ENCODE measurements at places on chromosomes 6 and 20. TPM values are rescaled to one million over a fixed set of nuclear protein-coding genes. Genes with fewer than 3 reads are reported as not detected.

HAO1 gene
- total RNA-seq = not detected

COL9A3 gene
- total RNA-seq = 576 TPM

DNA sequence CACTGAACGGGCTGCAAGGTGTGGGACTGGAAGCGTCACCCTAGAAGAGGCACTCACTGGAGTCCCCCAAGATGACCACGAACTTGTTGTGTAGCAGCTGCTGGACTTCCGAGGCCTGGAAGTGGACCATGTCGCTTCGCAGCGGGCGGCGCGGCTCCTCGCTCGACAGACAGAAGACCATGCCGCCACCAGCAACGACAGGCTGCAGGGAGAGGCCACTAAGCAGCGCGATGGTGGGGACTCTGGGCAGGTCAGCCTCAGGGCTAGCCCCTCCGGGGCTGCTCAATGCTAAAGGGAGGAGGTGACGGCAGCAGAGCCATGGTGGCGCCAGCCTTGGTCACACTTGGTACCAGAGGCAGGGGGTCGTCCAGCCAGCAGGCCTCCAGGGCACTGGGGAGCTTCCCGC, 720 bp downstream of the PCED1A start:
- DNase-seq = no peak

GRCh38 chr6:52640916-52641315, 30.0 kb upstream of the TMEM14A start:
- DNase-seq = no peak

DNA sequence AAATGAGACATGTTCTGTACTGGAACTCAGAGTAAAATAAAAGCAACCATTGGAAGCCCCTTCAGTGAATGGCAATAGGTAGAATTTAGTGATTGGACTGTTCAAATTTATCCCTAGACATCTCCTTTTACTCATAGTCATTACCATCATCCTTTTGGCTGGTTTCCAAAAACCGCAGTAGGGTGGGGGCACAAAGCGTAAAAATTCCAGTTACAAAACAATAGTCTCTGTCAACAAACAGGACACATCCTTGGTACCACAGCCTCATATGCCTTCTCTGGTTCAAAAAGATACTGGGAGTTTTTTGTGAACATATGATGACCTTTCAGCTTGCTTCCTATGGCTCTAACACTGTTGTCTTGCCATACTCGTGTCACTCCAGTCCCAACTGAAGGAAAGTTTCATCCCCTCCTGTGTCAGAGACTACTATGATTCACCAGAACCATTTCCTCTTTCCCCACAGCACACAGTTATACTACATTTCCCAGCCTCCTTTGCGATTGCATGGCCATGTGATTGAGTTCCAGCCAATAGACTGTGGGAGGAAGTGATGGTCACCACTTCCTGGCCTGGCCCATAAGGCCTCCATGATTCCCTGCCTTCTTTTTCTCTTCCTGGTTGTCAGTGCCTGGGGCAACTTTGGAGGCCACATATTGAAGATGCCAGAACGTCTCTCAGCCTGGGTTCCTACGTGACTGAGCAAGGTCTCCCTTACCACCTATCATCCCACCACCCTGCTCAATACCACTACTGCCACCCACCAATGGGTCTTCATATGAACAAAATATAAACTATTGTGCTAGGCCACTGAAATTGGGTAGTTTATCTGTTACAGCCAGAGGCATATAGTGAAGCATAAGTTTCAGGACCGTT, 162.4 kb downstream of the ID4 start:
- no peak for DNase-seq

HLA-G gene
- 0.56 TPM for total RNA-seq

CALHM4 gene
- not detected for total RNA-seq

TNF gene
- total RNA-seq = 0.60 TPM

PCMT1 gene
- 44.4 TPM for total RNA-seq

IL22RA2 gene
- not detected for total RNA-seq

OXT gene
- total RNA-seq = not detected

CDC40 gene
- total RNA-seq = 22.9 TPM

GRCh38 chr20:63457737-63458136, 14.7 kb downstream of the KCNQ2 start:
- no peak for DNase-seq

- DNase-seq = no peak
Measured at GRCh38 chr20:33211817-33212424, 5.2 kb upstream of the BPIFA3 start.

EBF4 gene
- total RNA-seq = 78.8 TPM

- no peak for DNase-seq
Measured at GRCh38 chr20:22617160-22617559, 32.8 kb upstream of the FOXA2 start.

DNA sequence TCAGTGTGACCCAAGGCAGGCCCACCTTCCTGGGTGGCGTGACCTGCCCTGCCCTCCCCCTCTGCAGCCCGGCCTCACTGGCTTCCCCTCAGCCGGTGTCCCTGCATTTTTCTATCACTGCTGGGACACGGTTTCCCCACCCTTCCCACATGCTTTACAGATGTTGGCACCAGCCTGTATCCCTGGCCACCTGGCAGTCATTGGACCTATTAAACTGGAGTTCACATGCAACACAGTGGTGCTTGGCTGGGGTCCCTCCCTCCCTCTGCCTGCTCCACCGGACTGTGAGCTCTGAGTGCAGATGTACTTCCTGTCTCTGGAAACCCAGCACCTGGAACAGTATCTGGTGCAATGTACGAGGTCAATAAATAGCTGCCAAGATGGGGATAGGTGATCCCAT, 25.5 kb upstream of the STX16 start:
- no peak for DNase-seq

GRCh38 chr6:24838081-24838480, 39.4 kb upstream of the ARMH2 start:
- no peak for DNase-seq

DNA sequence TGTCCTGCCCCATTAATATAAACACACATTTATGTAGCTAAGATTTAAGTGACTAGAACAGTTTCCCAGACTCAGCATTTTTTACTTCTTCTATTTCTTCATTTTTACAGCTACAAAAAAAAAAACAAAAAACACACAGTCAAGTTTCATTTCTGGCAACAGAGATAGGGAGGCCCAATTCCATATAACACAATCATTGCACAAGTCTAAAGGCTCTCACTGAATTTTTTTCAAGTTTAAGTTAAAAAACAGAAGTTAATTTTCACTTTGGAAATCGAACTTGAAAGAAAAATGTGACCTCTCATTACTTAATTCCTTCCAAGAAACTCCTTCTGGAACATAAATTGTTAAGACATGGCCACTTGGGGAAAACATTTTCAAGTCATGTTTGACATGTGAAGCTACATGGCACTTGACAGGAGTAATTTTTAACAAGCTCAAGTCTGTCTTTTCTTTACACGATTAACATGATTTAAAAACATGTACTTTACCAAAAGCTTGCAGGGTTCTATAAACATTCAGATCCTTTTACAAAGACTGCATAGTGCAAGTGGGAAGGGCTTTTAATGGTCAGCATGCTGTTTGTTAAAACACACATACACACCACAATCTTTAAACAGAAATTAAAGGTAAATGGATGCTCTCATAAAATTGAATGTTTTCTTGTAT, 100.1 kb upstream of the CCDC28A start:
- no peak for DNase-seq

HCK gene
- not detected for total RNA-seq

- no peak for DNase-seq
Measured at GRCh38 chr6:5663739-5664138, 343.0 kb downstream of the NRN1 start.

DNA sequence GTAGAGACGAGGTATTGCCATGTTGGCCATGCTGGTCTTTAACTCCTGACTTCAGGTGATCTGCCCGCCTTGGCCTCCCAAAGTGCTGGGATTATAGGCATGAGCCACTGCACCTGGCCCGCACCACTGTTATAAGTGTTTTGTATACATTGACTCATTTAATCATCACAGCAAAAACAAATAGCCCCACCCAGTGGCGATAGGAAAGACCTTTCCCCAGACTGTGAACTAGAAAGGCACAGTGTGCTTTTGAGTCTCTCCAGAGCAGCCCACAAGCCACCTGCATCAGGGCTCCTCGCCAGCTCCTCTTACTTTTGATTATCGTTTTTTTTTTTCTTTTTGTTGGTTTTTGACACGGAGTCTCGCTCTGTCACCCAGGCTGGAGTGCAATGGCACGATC, 27.9 kb upstream of the ZFP64 start:
- DNase-seq = no peak

DNA sequence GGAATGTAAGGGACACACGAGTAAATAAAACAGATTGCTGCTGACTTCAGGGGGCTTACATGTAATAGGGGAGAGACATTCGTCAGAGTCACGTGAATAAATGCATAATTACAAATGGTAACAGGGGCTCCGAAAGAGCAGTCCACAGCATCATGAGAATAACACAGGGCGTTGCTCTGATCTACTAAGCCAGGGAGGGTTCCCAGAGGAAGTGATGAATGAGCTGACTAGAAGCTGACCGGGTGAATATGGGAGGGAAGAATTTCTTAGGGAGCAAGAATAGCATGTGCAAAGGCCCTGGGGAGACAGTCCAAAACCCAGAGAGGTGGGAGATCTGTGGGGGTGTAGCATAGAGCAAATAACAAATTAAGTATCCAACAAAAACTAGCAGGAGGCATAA, 2.4 kb downstream of the BPI start:
- no peak for DNase-seq

MUC21 gene
- not detected for total RNA-seq

DOK5 gene
- 3.7 TPM for total RNA-seq

OR2H1 gene
- total RNA-seq = not detected

AKIRIN2 gene
- 84.1 TPM for total RNA-seq

DNA sequence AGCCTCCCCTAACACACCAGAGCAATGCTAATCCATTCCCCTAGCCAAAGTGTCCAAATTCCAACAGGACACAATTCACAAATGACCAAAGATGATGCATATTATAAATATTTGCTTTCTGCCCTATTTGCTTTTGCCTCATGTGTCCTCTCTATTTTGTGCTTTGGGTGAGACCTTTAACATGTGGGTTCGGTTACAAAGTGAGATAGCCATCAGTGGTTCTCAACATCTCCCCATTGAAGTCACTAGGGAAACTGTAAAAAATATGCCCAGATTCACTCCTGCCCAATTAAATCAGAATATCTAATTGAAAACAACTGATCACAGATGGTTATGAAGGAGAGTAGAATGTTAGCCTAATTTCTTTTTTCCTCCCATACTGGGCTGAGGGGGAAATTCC, 159.2 kb downstream of the MTFR2 start:
- no peak for DNase-seq

OARD1 gene
- total RNA-seq = 26.8 TPM

DNA sequence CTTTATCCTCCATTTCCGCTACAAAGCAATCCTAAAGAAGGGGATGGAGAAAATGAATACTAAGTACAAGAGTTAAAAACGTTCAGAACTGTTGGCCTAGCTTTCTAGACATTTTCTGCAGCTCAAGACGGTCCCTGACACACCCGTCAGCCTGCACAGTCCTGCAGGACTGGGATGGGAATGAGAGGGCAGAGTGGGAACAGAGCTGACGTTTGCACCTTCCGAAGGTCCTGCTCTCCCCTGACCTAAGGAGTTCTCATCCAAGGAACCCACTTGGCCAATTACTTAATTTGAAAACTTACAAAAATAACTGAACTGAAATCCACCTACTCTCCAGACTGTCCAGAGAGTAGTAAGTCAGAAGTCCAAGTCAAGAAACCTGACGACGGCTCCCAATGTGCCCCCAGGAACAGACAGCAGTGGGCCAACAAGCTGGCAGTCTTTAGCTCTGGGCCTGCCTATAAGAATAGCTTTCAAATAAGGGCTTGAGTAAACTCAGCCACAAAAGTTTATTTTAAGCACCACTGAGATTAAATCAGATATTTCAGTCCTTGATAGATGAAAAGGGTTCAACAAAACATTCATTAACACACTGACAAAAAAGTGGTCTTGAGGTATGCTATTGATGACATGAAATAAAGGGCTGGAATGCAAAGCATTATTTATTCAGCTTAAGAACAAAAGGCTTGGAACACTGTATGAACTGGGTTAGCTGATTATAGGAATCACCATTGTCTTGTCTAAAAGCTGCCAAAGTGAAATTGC, 76.8 kb downstream of the CNKSR3 start:
- no peak for DNase-seq

DNA sequence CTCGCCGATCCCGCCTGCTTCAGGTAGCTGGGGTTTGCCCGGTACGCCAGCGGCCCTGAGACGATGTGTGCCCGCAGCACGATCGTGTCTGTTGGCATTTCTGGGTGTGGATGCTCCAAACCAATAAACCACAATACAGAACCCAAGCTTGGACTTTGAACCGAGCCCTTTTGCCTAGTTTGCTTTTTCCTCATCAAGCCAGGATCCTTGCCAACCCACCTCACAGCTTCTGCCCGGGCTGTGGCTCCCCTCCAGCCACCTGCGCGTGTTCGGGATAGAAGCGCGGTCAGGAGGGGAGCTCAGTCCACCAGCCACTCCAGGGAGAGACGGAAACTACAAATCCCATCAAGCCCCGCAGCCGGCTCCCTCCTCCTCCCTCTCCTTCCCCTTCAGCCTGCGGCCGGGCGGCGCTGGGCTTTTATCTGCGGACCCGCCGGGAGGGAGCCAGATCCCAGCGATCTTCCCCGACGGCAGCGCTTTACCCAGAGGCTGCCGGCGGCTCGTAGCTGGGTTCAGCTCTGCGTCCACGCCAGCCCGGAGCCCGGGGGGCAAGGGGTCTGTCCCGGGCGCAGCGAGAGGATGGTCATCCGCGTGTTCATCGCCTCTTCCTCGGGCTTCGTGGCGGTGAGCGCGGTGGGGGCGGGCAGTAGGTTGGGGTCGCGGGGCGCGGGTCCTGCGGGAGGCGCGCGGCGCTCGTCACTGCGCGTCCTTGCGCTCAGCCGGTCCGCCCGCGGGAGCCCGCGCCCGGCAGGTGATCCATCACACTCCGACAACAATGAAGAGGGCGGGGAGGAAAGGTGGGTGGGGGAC, at the start of gene SH3BGRL2:
Gene SH3BGRL2 (plus strand): TSS at position 447 of the 810 bp plus-strand sequence. CDS start 133 bp downstream, at position 580.
- DNase-seq = peak; percentile 68

- DNase-seq = no peak
Measured at GRCh38 chr6:148811459-148811858, 64.6 kb downstream of the UST start.

DNA sequence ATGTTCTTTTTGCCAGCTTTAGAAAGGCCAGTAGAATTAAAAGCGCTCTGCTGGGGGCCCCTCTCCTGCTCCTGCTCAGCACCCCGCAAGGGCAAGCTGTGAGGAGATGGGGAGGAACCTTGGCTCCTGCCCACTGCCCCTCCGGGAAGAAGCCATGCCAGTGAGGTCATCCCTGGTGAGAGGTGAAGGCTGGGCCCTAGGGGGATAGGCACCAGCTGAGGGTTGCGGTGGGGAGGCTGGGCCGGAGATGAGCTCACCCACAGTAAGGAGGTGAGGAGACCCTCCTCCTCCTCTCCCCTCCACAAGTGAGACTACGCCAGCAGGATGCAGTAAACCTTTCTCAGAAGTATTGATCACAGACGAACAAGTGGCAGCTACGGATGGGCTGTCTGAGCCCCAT, 32.1 kb downstream of the LRFN2 start:
- no peak for DNase-seq

DNA sequence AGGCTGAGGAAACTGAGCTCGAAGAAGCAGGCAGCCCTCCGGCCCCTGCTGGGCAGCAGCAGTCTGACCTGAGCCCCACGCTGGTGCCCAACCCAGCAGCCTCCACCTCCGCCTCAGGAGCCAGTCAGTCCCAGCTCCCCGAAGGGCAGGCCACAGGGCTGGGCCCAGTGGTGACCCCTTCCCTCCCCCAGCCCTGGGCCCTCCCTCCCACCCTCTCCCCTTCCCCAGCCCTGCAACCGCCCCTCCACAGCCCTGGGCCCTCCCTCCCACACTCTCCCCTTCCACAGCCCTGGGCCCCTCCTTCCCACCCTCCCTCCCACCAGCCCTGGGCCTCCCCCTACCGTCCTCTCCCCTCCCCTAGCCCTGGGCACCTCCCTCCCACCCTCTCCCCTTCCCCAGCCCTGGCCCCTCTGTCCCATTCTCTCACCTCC, 115.0 kb downstream of the TAF4 start:
- DNase-seq = no peak
